Urothelium cell line (cell line): ENCODE measurements at places on chromosomes 5 and 9.

DNA sequence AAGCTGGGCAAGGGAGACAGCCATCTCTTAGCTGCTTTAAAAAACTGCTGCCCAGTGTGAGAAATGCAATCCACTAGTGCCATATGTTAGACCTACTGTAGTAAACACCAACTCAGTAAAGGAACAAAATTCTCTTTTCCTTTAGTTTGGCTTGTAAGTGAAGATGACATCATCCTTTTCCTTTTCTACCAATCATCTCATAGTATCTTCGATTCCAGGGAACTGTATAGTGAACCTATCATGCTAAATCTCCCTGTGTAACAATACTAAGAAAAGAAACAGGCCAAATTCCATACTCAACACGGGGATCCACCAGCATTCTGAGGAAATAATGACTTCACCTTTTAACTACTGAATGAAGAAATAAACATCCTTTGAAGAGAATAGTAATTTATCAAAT lies 100.1 kb downstream of the RAPGEF6 start:
- DNase-seq, result no peak

DNA sequence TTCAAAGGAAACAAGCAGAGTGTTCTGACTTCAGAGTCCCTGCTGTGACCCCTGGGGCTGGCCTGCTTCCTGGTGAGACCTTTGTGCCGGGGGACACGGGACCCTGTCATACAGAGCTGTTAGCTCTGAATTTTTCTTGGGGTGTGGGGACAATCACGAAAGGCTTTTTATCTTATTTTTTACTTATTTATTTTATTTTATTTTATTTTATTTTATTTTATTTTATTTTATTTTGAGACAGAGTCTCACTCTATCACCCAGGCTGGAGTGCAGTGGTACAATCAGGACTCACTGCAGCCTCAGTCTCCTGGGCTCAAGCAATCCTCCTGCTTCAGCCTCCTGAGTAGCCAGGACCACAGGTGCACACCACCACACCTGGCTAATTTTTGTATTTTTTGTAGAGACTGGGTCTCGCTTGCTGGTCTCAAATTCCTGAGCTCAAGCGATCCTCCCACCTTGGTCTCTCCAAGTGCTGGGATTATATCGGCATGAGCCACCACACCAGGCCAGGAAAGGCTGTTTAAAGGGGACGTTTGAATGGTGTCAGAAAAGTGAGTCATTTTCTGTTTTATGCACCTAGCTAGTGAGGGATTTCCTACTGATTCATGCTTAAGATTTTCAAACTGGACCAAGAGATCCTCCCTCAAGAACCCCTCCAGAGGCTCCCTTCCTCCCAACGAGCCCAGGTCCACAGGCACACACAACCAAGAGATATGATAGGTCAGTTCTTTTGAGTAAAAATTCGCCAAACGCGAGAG lies 75.7 kb downstream of the OLFM1 start:
- DNase-seq, result no peak

DNA sequence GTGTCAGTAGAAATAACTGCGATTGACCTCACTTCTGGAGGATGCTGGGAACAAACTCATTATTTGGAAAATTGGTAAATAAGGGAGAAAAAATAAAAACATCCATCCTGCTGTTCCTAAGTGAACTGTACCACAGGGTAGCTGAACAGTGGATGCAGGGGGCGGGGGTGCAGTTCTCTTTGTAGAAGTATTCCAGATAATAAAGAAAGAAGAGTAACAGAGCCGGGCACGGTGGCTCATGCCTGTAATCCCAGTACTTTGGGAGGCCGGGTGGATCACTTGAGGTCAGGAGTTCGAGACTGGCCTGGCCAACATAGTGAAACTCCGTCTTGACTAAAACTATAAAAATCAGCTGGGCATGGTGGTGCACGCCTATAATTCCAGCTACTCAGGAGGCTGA lies 132.1 kb downstream of the COL23A1 start:
- no peak for DNase-seq

DNA sequence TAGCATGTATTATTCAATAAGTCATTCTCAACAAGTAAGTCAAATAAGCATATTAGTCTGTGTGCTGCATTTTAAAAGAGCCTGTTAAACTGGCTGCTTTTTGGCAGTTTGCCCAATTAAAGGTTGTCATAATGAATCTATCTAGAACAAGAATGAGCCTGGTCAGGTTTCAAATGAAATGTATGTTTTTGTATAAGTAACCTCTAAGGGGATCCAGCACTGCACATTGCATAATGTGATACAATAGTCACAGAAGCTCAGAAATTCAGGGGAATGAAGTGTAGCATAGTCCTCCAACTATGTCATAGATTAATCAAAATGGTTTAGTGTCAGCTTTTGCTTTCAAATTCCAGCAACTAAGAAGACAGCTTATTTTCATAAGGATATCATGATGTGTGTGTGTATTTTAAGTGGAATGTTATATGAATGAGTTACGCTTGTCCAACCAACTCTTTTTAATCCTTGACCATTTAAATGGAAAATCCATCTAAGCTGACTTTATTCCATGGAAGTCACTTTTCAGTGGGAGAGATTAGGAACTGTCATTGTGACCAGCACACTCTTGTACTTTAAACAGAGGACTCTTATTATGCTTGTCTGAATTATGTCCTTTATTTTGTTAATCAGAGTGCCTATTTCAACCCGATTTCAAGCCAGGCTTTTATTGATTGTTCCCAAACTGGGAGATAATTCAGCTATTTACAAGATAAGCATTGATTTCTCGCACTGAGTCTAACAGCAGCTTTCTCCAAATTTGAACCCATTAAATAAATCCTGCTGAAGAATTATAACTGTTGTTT lies 283.9 kb upstream of the ADAMTSL1 start:
- no peak for DNase-seq

- no peak for DNase-seq
These were observed 18.7 kb downstream of the DMRT3 start for GRCh38 chr9:995192-995591.

- no peak for DNase-seq
These were observed 81.3 kb upstream of the IER5L start for GRCh38 chr9:129259375-129259774.

- DNase-seq, result peak; percentile 67
These were observed 256.8 kb upstream of the GRIN3A start for GRCh38 chr9:101995231-101995630.

DNA sequence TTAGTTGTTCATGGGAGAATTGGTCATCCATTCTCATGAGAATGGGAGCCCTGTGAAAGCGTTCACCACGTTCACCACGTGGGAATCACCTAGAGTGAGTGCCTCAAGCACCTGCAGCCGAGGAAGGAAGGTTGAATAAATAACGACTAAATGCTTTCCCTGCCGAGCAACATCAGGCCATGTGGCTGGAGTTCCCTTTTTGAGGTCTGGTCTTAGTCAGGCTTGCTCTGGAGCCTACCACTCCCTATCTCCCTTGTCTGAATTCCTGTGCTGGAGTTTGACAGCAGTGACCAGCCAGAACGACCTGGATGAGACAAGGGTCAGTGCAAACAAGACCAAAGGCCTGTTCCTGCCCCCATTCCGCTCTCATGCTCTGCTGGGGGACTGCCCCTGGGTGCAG lies 28.5 kb downstream of the KCNMB1 start:
- DNase-seq, result no peak

- no peak for DNase-seq
These were observed 214.6 kb downstream of the SREK1 start for GRCh38 chr5:66358741-66359140.

DNA sequence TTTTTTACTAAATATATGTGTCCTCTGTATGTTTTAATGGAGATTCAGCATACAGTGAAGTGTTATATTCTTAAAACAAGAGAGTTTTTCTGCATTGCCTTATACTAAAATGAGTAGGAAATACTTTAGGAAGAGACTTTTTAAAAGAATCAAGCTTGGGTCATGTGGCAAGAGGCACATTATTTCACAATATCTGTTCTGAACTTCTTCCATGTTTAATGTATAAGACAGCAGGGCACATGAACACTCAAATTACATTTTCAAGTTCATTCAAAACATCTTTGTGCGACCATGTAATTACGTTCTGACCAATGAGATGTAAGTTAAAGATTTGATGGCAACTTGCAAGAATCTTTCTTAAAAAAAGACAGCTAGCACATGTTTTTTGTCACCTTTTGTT lies 1055.9 kb downstream of the NR2F1-AS1 start:
- no peak for DNase-seq

GRCh38 chr5:143771189-143771588 lies 40.8 kb upstream of the HMHB1 start:
- DNase-seq, result no peak

DNA sequence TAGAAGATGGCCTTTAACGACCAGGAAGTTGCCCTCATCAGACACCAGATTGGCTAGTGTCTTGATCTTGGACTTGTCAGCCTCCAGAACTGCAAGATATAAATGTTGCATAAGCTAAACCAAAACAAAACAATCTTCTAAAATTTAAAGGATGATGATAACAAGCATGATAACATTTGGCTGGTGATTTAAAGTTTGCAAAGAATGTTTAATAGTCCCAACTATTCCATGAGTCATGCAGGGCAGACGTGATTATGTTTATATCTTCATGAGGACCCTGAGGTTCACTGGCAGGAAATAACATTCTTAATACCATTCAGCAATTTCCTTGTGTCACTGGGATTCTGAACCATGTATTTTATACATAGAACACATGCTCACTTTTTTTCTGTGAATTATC lies 319.8 kb downstream of the HCN1 start:
- peak; percentile 4 for DNase-seq

- peak; percentile 7 for DNase-seq
These were observed 6.7 kb upstream of the BRINP1 start for GRCh38 chr9:119375892-119376291.

GRCh38 chr9:34311499-34312185 lies 17.4 kb downstream of the KIF24 start:
- DNase-seq, result no peak

GRCh38 chr9:113436728-113437515 lies 26.4 kb downstream of the C9orf43 start:
- DNase-seq, result no peak

GRCh38 chr9:135712613-135713295 lies 10.8 kb downstream of the KCNT1 start:
- no peak for DNase-seq

GRCh38 chr9:93256878-93257807 lies 73.2 kb downstream of the WNK2 start:
- no peak for DNase-seq
